Left renal cortex interstitium (tissue), 4 donors: ENCODE measurements at places on chromosomes 7 and 10.

DNA sequence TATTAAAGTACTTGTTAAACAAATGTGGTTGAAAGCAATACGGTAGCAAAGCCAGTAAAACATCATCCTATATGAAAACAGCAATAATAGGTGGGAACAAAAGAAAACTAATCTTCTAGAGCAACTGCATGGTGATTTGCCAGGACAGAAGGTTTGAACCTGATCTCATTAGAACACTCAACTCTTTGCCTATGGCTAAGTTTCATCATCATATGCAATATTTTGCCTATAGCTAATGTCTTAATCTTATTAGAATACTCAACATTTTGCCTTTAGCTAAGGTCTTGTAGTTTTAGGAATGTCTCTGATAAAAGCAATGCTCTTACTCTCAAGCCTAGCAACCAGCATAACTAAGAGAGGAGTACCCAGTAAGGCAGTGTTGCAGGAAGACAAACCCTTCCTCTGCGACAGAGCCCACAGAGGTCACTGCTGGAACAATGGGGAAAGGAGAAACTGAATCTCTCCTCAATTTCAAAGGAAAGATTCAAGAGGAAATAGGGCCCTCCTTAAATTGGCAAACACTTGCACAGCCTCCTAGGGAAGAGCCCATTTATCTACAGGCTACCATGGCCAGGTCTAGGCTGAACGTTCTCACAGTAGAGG, 38.3 kb downstream of the CADPS2 start:
- DNase-seq, result no peak

GRCh38 chr10:76942628-76943416, 694.8 kb downstream of the KCNMA1 start:
- no peak for DNase-seq

DNA sequence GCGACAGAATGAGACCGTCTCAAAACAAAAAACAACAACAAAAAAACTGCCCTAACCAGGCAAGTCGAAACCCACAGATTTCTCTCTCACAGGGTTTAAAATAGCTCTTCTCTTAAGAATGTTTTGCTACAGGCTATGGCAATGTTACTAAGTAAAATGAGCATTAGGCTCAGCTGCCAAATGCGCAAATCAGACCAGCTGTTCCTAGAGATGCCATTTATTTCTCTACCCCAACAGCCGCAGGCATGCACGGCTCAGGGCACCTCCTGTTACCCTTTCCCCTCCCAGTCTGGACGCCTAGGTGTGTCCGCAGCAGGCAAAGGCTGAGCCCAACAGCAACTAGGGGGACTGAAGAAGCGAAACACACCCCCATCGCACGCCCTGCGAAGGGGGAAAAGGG, 168.3 kb upstream of the MBL2 start:
- no peak for DNase-seq

GRCh38 chr10:112395809-112396530, 22.1 kb downstream of the ACSL5 start:
- no peak for DNase-seq

DNA sequence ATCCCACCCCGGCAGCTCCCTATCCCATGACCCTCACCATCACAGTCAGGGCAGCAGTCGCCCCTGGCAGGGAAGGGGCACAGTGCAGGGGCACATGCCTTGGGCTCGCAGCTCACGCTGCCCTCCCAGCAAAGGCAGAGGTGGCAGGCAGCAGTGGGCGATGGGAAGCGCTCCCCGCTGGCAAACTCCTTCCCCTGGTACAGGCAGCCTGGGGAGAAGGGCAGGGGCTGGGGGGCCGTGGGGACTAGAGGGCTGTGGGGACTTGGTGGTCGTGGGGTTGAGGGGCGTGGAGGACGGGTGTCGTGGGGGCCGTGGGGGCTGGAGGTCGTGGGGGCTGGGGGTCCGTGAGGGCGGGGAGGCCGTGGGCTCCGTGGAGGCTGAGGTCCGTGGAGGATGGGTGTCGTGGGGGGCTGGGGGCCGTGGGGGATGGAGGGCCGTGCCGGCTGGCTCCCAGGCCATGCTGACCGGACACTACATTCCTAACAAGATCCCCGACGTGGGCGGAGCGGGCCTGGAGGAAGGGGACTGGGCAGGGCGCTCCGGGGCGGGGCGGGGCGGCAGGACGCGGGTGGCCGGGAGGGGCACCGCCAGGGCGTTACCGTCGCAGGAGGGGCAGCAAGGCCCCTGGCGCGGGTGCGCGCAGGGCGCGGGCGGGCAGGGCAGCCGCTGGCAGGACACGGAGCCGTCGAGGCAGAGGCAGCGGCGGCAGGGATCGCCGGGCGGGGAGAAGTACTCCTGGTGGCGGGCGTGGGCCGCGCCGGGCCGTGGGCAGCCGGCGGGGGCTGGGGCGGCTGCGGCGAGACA, 20.0 kb downstream of the KCP start:
- DNase-seq, result no peak

DNA sequence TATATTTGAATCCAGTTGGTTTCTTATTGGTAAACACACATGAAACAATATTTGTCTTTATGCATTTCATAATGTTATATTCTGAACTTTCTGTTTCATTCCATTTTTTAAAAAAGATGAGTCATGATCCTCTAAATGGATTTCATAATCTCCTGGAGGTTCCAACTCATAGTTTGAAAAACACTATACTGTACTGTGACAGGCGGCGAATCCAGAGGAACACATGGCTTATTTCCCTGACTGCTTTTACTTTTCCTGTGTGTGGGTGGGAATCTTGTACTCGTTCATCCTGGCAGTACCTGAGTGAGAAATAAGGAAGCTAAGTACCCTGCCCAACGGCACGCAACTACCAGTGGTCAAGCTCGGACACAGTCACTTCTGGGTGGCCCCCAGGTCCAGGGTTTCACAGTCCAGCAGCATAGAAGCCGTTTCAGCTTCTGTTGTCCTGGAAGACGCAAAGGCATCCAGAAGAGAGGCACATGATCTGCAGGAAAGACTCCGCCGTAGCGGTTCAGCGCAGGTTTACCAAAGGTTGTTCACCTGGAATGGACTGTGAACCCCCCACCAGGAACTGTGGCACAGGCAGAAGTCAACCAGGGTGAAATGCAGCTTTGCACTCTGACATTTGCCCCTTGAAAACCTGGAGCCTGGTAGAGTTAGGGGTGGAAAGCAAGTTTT, 117.7 kb downstream of the CCNY start:
- no peak for DNase-seq
